Esophagus squamous epithelium (tissue), 5 donors: ENCODE measurements at places on chromosomes 2 and 18.

GRCh38 chr2:157572725-157573124 is 55.9 kb downstream of the ACVR1C start:
- no peak for DNase-seq

- DNase-seq, result no peak
Observed at GRCh38 chr2:117856415-117857210, 42.1 kb downstream of the DDX18 start.

DNA sequence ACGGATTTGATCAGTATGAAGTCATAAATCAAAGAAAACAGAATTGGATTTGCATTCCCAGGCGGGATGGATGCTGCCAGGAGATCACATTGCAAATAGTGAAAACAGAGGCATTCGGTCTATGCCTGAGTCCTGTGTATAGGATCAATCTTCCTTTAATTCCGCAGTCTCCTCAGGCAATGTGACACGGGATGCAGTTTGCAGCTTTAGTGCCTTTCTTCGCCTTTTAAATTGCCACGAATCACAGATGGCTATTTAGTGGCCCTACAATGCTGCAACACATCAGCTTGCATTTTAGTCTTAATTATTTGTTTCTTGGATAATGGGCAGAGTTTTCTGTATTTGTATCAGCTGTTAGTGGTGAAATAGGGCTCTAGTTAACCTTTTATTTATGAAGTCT is 6.8 kb downstream of the ADCYAP1 start:
- no peak for DNase-seq

- no peak for DNase-seq
Observed at GRCh38 chr2:12484536-12485115, 232.1 kb upstream of the TRIB2 start.

DNA sequence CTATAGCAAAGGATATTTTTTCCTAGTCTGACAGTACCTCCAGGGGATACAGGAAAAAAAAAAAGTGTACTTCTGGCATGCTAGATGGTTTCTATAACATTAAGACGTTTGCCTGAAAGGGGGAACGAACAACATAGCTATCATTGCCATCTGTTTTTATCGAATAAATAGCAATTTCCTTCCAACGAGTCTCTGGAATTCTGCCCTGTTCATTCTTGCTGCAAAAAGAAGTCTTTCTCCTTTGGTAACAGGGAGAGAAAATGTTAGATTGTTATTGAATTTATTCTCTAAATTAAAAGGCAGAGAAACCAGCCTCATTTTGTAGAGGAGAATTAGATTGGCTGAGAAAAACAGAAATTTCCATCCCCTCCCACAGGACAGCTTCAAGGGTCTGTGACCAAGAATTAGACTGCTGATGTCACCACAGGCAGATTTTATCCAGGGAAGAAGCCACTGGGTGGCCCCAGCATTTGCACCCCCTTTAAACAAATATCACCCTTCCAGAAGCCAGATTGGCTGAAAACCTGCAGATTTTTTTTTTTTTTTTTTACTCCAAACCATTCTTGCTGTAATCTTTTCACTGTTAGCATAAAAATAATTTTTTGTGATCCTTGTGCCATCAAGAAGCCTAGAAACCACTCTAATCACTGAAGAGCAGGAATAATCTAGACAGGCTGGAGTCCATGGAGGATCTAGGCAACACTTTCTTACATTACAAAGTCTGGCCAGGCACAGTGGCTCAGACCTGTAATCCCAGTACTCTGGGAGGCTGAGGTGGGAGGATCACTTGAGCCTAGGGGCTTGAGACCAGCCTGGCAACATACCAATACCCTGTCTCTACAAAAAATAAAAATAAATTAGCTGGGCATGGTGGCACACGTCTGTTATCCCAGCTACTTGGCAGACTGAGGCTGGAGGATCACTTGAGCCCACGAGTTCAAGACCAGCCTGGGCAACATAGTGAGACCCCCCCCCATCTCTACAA is 12.0 kb downstream of the WDFY1 start:
- DNase-seq, result no peak

DNA sequence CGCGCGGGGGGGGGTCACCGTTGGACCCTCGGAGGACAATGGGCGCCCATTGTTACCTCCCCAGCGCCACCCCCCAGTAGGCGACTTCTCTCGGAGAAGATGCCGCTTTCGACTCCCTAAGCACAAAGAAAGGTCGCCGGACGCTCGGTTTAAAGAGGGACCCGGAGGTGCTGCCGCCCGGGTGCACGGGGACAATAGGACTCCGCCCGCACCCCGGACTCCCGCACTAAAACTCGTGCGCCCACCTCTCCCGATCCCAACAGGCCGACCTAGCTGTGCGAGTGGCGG is 318 bp upstream of the CDC42EP3 start:
- no peak for DNase-seq

DNA sequence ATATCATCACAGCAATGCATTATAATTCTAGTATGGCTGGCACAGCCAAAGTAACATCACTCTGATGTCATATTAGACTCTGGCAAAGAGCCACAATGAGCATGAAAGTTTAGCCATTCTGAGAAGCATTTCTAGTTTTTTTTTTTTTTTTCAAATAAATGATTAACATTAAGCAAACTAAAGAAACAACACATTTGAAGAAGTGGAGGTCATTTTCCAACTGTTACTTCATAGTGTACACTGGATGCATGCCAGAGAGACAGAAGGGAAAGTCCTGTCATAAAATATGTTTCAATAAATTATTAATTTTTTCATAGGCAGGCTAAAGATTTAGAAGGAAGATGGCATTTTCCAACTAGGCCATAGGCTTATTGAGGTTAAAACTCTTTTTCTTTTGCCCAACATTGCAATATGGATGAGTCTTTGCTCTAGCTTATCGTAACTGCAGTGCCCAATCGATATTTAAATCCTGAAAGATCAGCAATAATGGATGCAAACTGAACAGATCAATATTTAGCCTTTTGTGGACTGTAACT is 1630.4 kb upstream of the ACVR2A start:
- DNase-seq, result no peak

GRCh38 chr18:4101009-4101408 is 354.1 kb downstream of the DLGAP1 start:
- DNase-seq, result no peak

DNA sequence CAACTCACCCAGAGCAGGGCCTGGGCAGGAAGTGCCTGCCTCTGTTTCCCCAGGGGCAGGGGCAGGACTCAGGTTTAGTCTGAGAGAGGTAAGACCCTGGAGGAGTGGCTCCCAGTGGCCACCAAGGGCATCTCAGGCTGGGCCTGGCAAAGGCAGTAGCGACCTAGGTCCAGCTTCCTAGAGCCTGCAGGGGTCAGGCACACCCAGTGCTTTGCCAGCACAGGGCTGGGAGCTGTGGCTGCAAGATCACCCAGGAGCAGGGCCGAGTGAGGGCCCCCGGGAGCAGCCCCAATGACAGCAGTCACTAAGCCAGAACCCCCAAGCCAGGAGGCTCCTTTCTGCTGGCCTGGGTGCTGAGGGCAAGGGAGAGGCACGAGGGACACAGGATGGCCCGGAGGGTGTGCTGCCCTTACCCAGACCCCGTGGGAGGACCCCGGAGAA is 8.8 kb upstream of the DUSP2 start:
- DNase-seq, result no peak

GRCh38 chr2:12071318-12071717 is 324.9 kb downstream of the LPIN1 start:
- no peak for DNase-seq

DNA sequence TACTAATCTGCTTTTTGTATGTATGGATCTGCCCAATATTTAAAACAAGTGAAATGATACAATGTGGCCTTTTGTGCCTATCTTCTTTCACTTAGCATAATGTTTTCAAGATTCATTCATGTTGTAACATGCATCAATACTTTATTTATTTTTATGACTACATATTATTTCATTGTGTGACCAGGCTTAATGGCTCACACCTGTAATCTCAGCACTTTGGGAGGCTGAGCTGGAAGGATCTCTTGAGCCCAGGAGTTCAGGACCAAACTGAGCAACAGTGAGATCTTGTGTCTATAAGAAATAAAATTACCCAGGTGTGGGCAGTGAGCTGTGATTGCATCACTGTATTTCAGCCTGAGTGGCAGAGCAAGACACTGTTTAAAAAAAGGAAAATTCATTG is 33.2 kb downstream of the SPOPL start:
- DNase-seq, result no peak

DNA sequence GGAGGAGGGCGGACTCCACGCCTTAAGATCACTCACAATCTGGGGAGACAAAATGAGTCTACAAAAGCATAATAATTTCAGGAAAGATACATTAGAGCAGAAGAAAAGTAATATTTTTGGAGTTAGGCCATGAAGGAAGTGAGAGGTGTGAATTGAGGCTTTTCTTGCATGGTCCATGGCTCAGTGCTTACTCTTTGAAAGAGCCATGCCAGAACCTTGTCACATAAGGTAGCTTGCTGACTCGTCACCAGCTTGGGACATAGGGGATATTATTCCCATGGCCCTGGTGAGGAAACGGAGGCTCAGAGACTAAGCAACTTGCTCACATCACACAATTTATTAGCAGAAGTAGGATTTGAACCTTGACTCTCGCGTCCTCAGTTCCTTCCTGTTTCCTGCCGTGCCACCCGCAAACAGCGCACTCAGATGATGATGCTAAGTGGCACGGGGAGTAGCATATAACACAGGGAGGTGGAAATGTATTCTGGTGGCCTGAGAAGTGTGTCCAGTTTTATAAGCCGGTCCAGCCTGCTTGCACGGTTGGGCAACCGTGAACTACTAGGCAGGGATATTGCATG is 312.2 kb upstream of the EPAS1 start:
- DNase-seq, result no peak

DNA sequence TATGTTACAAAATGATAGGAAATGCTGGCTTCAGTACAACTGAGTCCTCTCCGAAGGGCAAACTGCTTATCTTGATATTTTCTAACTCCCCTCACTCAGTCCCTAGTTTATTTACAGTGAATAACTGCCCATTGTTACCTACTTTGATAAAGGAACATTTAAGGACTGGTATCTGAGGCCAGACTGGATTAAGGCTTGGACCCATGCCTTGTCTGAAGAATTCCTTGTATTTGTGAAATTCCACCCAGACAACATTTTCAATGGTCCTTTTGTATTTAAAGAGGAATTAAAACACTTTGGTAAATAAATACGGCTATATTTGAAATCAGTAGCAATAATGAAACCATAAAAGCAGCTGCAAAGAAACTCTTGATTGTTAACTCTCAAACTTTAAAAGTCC is 58.3 kb downstream of the PELI1 start:
- no peak for DNase-seq

GRCh38 chr18:73677450-73677849 is 470.2 kb downstream of the FBXO15 start:
- DNase-seq, result no peak

DNA sequence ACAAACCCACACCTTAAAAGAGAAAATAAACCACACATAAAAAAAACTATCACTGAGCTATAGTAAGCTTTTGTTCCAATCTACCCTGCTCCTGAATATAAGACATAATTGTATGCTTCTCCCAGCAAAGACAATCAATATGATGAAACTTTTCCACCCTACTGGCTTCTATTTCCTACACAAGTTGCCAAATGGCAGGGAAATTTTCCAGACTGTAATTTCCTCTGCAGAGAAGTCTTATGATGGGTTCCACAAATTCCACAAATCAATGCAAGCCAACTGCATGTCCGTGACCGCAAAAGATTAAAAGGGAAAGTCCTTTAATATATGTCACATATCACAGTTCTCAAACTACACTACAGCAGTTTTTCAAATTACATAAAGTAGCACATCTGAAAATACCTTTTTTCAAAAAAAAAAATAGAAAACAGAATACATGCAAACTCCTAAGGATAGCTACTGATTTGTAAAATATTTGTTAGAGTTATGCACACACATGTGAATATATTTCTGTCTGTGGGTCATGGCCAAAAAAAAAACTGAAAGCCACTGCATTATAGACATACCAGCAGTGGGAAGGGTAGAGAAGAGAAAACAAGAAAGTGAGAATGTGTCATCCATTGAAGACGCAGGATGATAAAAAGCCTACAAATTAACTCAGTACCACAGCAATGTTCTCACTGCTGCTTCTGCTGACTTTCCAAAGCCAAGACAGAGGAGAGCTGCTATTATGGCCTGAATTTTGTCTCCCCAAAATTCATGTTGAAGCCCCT is 61.4 kb downstream of the RPL31 start:
- DNase-seq, result no peak

- DNase-seq, result peak; percentile 5
Observed at GRCh38 chr2:60581433-60582282, 28.2 kb upstream of the BCL11A start.

- DNase-seq, result no peak
Observed at GRCh38 chr2:76019128-76019527, 308.4 kb upstream of the GCFC2 start.
